ENCODE measurements at places on chromosomes 7 and 10. TPM values are rescaled to one million over a fixed set of nuclear protein-coding genes. Genes with fewer than 3 reads are reported as not detected.

ASB15 gene
- not detected for total RNA-seq

FAM204A gene
- 41.3 TPM for total RNA-seq

CNPY1 gene
- total RNA-seq, result not detected

UNCX gene
- total RNA-seq, result not detected

PLA2G12B gene
- not detected for total RNA-seq
